ENCODE measurements at places on chromosomes 3 and 15. TPM values are rescaled to one million over a fixed set of nuclear protein-coding genes. Genes with fewer than 3 reads are reported as not detected.

DNA sequence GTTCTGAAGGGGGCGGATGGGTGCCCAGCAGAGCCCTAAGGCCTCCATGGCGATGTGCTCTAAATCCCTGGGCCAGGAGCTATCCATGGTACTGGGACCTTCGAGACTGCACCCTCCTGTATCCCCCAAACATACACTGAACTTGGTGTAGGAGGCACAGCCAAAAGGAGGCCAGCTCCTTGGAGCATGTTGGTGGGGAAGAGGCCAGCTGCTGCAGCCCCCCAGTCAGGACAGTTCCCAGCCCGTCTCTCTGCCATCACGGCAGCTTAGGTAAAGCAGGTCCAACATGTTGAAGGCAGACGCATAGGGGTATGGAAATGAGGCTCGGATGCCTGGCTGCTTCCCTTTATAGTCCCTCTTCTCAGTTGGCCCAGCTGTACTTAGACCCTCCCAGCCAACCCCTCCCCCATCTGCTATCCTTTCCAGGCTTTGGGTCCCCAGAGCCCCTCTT, 1.8 kb downstream of the CAMKV start:
- H3K36me3 ChIP-seq = no peaks in the 10 kb centered on the region
- H3K4me1 ChIP-seq = peaks cover 6% of the 10 kb centered on the region
- H3K27me3 ChIP-seq = peaks cover 25% of the 10 kb centered on the region
- no peak for DNase-seq

GPR15 gene
- polyA plus RNA-seq = 7.7 TPM

KLHL6 gene
- polyA plus RNA-seq = 9.1 TPM

DNA sequence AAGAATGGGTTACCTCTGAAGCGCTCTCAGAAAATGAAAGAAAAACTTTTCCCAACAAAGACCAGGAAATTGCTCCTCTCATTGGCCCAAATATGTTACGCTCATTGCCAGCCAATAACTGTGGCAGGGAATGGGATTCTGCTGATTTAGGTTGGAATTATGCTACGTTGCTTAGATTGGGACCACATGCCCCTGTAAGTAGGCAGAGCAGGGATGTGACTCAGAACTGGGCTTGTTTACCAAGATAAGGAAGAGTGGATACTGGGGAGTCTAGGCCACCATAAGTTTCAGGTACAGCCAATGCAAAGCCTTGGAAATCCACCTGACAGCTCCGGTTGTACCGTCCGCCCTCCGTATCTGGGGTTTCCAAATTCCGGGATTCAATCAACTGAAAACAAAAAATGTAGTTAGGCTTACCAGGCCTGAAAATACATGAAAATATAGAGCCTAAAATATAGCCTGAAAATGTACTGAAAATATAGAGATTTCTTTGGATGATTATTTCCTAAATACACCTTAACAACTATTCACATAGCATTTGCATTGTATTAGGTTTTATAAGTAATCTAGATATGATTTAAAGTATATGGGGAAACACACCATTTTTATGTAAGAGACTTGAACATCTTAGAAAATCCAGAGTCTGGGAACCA, 1.5 kb upstream of the TCF12 start:
- peaks cover 21% of the 10 kb centered on the region for H3K4me1 ChIP-seq
- no peak for DNase-seq
- peak overlapping the region; percentile 75 for H3K27ac ChIP-seq
- H3K36me3 ChIP-seq = no peaks in the 10 kb centered on the region
- H3K4me3 ChIP-seq = peak overlapping the region; percentile 87

DNA sequence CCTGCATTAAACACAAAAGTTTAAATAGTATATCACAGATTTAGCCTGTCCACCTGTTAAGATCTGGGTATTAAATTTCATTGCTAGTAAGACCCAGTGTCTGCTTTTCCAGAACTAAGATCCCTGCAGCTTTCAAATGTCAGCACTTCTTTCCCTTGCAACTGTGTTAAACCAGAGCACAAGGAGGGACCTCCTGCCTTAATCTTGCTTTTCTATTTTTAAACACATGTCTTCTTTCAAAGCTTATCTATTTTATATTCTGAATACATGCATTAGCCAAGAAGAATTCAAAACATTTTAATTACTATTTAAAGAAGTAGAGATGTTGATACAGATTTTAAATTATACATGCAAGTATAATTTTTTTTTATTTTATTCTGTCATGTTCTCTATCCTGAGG, 315.1 kb downstream of the ARPP21 start:
- H3K27ac ChIP-seq = no peak overlapping the region
- no peaks in the 10 kb centered on the region for H3K27me3 ChIP-seq
- H3K4me3 ChIP-seq = no peak overlapping the region
- no peak for DNase-seq
- H3K36me3 ChIP-seq = no peaks in the 10 kb centered on the region

DNA sequence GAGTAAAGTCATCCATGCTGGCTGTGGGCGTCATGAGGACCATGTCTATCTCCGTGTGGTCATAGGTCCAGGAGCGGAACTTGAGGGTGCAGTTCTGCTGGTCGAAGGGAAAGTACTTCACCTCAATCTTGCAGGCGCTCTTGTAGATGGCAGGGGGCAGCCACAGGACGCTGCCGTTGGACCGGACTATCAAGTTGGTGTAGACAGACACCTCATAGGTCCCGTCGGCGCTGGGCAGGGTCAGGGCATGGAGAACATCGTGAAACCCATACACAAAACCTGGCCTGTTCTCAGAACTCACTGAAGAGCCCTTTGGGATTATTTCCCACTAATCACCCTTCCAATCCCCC, 8.9 kb upstream of the CHRNA3 start:
- DNase-seq = no peak
- H3K4me3 ChIP-seq = no peak overlapping the region
- no peak overlapping the region for H3K27ac ChIP-seq
- no peaks in the 10 kb centered on the region for H3K27me3 ChIP-seq
- no peaks in the 10 kb centered on the region for H3K4me1 ChIP-seq

DNA sequence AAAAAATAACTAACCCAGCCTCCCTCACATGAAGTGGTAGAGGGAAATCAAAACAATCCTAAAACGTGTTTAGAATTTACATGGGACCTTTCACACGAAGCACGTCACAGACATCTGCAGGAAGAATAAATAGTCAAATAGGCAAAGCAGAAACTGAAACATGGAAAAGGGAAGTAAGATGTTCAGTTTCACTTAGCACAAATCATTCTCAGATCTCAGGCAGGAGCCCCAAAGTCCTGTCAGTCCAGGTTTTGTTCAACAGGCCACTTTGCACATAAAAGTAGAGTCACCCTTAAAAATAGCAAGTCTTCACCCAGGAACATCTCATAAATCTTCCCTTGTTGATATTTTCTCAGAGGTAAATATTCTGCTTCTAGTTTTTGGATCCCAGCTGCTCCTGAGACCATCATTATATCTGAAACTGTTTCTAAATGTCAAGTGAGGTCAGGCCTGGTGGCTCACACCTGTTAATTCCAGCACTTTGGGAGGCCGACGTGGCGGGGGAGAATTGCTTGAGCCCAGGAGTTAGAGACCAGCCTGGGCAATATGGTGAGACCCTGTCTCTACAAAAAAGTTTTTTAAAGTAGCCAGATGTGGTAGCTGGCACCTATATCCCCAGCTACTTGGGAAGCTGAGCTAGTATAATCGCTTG, 1.9 kb downstream of the RUBCN start:
- H3K27ac ChIP-seq = no peak overlapping the region
- H3K36me3 ChIP-seq = no peaks in the 10 kb centered on the region
- peaks cover 18% of the 10 kb centered on the region for H3K4me1 ChIP-seq
- DNase-seq = no peak
- no peaks in the 10 kb centered on the region for H3K27me3 ChIP-seq
- H3K4me3 ChIP-seq = no peak overlapping the region

GRCh38 chr15:68353421-68354135, 76.0 kb downstream of the FEM1B start:
- H3K27ac ChIP-seq = no peak overlapping the region
- no peak overlapping the region for H3K4me3 ChIP-seq
- H3K4me1 ChIP-seq = no peaks in the 10 kb centered on the region
- H3K27me3 ChIP-seq = no peaks in the 10 kb centered on the region
- no peaks in the 10 kb centered on the region for H3K36me3 ChIP-seq

CLDN16 gene
- not detected for polyA plus RNA-seq

- peaks cover 43% of the 10 kb centered on the region for H3K4me1 ChIP-seq
- peak overlapping the region; percentile 97 for H3K27ac ChIP-seq
- H3K4me3 ChIP-seq = peak overlapping the region; percentile 68
- no peaks in the 10 kb centered on the region for H3K36me3 ChIP-seq
- H3K27me3 ChIP-seq = no peaks in the 10 kb centered on the region
Observed at GRCh38 chr3:33438284-33438668, 1.9 kb downstream of the UBP1 start.

DNA sequence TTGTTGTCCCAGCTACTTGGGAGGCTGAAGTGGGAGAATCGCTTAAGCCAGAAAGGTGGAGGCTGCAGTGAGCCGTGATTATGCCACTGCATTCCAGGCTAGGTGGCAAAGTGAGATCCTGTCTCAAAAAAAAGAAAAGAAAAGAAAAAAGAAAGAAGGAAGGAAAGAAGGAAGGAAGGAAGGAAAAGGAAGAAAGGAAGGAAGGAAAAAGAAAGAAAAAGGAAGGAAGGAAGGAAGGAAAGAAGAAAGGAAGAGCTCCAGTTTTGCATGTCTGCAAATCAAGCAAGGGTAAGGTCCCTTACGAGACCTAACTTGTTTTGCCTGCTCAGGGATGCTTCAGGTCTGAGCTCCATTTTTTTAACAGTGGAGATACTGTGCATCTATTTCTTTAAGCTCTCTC, 3.6 kb upstream of the XIRP1 start:
- no peak overlapping the region for H3K27ac ChIP-seq
- no peaks in the 10 kb centered on the region for H3K36me3 ChIP-seq

- H3K4me3 ChIP-seq = no peak overlapping the region
- no peaks in the 10 kb centered on the region for H3K36me3 ChIP-seq
- no peaks in the 10 kb centered on the region for H3K27me3 ChIP-seq
- no peaks in the 10 kb centered on the region for H3K4me1 ChIP-seq
Observed at GRCh38 chr3:194225988-194226663, 90.2 kb downstream of the HES1 start.

DNA sequence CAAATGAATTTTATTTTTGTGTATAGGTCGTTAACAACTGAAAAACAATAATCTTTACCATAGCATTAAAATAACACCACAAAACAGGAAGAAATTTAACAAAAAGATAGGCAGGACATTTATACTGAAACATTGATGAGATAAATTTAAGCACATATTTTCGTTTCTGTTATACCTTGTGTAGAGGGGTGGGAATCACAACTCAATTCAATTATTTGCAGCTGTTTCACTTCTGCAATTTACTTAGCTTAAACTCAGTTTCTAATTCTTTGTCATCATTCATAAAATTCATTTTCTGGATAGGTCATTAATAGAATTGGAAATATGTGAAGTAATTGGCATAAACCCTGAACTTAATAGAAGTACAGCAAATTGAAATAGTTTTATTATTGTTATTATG, 42.3 kb downstream of the TP63 start:
- H3K27me3 ChIP-seq = no peaks in the 10 kb centered on the region
- DNase-seq = no peak
- no peak overlapping the region for H3K4me3 ChIP-seq
- no peak overlapping the region for H3K27ac ChIP-seq
- no peaks in the 10 kb centered on the region for H3K36me3 ChIP-seq
- no peaks in the 10 kb centered on the region for H3K4me1 ChIP-seq

COMMD4 gene
- 47.8 TPM for polyA plus RNA-seq

- no peak overlapping the region for H3K27ac ChIP-seq
- H3K36me3 ChIP-seq = no peaks in the 10 kb centered on the region
- H3K4me3 ChIP-seq = no peak overlapping the region
- peaks cover 6% of the 10 kb centered on the region for H3K4me1 ChIP-seq
Observed at GRCh38 chr3:124634210-124635168, 95.8 kb upstream of the UMPS start.

- no peak overlapping the region for H3K27ac ChIP-seq
- no peak overlapping the region for H3K4me3 ChIP-seq
- H3K4me1 ChIP-seq = no peaks in the 10 kb centered on the region
- H3K27me3 ChIP-seq = no peaks in the 10 kb centered on the region
- no peak for DNase-seq
- no peaks in the 10 kb centered on the region for H3K36me3 ChIP-seq
Observed at GRCh38 chr3:175127075-175127662, 268.0 kb downstream of the NAALADL2 start.

TUSC7 gene
- not detected for polyA plus RNA-seq

BOC gene
- polyA plus RNA-seq = not detected

RNF123 gene
- 20.7 TPM for polyA plus RNA-seq

DNA sequence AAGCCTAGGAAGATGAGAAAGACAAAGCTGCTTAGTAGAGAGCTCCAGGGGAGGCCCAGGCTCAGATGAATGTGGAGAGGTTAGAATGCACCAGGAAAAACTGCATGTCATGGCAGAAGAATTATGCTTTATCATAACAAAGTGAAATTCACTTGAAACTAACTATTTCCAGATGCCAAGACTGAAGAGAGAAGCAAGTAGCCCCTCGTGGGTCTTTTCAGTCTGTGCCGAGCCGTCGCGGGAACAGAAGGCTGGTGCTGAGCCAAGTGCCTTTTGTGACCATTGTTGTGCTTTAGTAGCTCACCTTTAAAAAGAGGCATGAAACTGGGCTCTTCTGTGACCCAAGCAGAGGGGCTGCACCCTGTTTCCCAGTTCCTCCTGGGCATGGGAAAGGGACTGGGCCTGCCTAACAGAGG, 73.2 kb downstream of the CHDH start:
- no peaks in the 10 kb centered on the region for H3K4me1 ChIP-seq
- no peak overlapping the region for H3K4me3 ChIP-seq
- no peak overlapping the region for H3K27ac ChIP-seq

GRCh38 chr15:48632651-48633050, 12.9 kb downstream of the FBN1 start:
- no peaks in the 10 kb centered on the region for H3K4me1 ChIP-seq
- H3K36me3 ChIP-seq = no peaks in the 10 kb centered on the region

SLC22A14 gene
- polyA plus RNA-seq = not detected

DNA sequence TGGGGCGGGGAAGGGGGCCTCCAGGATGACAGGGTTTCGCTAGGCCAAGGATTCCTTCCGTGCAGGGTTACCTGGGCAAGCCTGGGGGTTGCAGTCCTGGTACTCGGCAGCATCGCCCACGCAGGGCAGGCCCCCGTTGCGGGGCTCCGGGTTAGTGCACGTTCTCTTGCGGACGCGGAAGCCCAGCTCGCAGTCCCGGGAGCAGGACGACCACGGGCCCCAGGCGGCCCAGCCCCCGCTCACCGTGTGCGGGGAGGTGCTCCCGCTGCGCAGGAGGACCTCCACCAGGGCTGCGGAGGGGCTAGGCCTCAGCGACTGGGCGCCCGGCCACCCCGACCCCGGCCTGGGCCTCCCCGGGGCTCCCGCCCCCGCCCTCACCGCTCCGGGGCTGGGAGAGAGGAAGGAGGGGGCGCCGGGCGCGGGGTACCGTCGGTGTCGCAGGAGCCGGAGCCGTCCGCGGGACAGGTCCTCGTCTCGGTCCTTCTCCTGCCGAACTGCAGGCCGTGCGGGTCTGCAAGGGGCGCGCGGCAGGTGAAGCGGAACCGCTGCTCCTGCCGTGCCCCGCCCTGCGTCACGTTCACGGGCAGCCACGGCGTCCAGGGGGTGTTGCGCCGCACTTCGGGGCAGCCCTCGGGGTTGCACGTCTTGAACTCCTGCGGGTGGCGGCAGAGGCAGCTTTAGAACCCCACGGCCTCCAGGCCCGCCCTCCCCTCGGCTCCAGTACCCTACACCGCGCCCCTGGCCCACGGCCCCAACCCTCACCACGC, 114.6 kb downstream of the SEMA5B start:
- peaks cover 4% of the 10 kb centered on the region for H3K27me3 ChIP-seq
- no peak overlapping the region for H3K27ac ChIP-seq
- H3K4me3 ChIP-seq = no peak overlapping the region
- no peaks in the 10 kb centered on the region for H3K4me1 ChIP-seq
- no peak for DNase-seq
- no peaks in the 10 kb centered on the region for H3K36me3 ChIP-seq

NR2E3 gene
- polyA plus RNA-seq = not detected

ANP32A gene
- polyA plus RNA-seq = 94.6 TPM

- H3K4me3 ChIP-seq = no peak overlapping the region
- no peak overlapping the region for H3K27ac ChIP-seq
- no peaks in the 10 kb centered on the region for H3K27me3 ChIP-seq
- DNase-seq = no peak
- H3K4me1 ChIP-seq = no peaks in the 10 kb centered on the region
Observed at GRCh38 chr15:96860741-96861140, 530.2 kb downstream of the NR2F2 start.

ASB14 gene
- polyA plus RNA-seq = 0.24 TPM

HESX1 gene
- not detected for polyA plus RNA-seq
